ENCODE measurements at places on chromosomes 7 and 10.

GRCh38 chr10:44510379-44511115, 125.7 kb upstream of the CXCL12 start:
- no peak overlapping the region for H3K4me3 ChIP-seq
- no peaks in the 10 kb centered on the region for H3K27me3 ChIP-seq
- no peaks in the 10 kb centered on the region for H3K4me1 ChIP-seq
- H3K36me3 ChIP-seq, result no peaks in the 10 kb centered on the region
- DNase-seq, result no peak
- no peak overlapping the region for H3K27ac ChIP-seq

- H3K4me1 ChIP-seq, result no peaks in the 10 kb centered on the region
- no peak overlapping the region for H3K4me3 ChIP-seq
- DNase-seq, result no peak
Measured at GRCh38 chr10:47031211-47031900, 120.1 kb downstream of the PTPN20 start.

DNA sequence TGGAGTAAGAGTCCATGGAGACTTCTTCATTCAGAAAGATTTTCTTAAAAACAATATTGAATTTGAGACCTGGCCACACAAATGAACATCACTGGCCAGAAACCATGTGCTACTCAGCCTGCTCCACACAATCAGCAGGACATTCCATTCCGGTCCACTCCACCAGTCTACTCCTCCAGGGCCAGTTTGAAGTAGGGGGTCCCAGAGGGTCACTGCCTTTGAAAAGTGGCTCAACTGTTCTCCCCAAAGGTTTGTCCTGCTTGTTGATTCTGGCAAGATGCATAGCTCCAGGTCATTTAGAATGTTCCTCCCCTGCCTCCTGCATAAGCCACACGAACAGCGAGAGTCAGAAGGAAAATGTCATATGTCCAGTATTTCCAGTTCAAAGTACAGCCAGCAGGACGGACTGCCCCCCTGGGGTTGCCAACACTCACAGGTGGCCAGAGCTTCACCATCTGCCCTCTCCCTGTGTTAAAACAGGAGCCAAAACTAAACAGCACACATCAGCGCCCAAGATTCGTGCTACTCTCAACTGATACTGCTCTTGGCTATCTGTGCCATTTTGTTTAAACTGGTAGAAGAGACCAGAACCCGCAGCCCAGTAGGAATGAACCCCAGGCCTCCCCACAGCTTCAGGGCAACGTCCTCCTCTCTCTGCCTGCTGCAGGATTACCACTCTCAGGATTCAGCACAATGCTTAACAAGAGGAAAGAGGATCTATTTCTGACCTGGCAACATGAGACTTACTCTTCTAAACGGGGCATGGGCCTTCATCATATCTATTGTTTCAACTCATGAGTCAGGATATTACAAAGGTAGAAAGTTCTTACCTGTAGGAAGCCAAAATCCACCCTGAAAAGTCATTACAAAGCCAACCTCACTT, 11.3 kb downstream of the GRB10 start:
- no peak overlapping the region for H3K4me3 ChIP-seq
- no peaks in the 10 kb centered on the region for H3K36me3 ChIP-seq
- DNase-seq, result no peak
- H3K4me1 ChIP-seq, result peaks cover 3% of the 10 kb centered on the region
- H3K27ac ChIP-seq, result no peak overlapping the region

DNA sequence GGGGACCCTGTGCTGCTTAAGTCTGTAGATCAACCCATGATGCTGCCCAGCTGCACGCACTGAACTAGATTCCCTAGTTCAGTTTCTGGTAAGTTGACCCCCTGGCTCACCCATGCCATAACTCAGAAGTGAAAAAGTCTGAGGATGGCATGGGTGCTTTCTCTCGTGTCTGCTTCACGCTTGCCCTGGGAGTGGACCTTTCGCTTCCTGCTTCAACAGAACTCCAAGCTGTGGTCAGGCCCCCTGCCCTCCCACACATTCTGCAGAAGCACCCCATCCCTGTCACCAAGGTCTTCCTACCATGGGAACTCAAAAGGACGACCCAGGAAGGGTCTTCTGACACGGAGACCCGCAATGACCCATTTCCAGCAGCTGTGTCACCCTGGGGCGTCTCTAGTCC, 39.9 kb downstream of the LRRC18 start:
- DNase-seq, result no peak
- peaks cover 3% of the 10 kb centered on the region for H3K27me3 ChIP-seq
- H3K27ac ChIP-seq, result no peak overlapping the region
- no peaks in the 10 kb centered on the region for H3K36me3 ChIP-seq

- H3K4me1 ChIP-seq, result no peaks in the 10 kb centered on the region
- no peaks in the 10 kb centered on the region for H3K36me3 ChIP-seq
- no peak overlapping the region for H3K4me3 ChIP-seq
- DNase-seq, result no peak
- H3K27me3 ChIP-seq, result no peaks in the 10 kb centered on the region
Measured at GRCh38 chr7:121797657-121798452, 75.1 kb upstream of the PTPRZ1 start.

DNA sequence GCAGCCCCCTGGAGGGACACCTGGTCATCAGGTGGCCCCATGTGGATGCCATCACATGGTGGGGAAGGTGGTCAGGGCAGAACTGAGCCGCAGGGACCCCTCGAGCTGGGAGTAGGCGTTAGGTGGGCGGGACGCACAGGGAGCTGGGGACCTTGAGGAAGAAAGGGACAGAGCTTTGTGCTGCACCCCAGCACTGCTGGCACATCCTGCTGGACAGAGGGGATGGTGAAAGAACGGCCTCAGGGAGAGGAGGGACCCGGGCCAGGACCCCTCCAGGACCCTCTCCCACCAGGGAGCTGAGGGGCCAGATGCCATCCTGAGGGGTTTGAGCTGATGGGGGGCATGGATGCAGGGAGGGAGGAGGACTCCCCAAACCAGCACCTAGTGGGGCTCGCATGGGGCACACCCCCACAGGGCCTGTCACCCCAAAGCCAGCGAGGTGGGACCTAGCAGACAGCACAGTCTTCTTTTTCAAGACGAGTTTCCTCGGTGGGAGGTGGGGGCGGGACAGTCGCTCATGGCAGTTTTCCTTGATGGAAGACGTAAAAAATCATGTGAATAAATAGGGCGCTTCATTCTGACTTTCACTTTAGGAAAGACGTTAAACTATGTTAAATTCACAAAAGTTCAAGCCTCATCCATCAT, 43.3 kb downstream of the STK32C start:
- H3K4me3 ChIP-seq, result no peak overlapping the region
- no peak for DNase-seq
- no peak overlapping the region for H3K27ac ChIP-seq

DNA sequence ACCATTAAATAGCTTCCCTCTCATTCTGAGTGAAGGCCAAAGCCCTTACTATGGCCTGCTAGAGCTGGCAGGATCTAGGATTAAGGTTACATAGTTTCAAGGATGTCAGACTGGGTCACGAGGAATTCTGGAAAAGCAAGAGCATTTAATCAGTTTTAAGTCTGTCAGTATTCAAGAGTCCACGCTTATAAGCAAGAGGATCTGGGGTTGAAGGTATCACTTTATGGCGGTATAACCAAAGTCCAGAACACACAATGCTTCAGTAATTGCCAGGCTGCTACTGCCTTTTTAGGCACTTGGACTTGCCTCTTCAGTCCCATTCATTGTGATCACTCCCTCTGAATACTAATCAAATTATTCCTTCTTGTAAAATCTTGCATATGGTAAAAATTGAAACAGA, 101.0 kb downstream of the HBP1 start:
- H3K4me3 ChIP-seq, result no peak overlapping the region
- no peak overlapping the region for H3K27ac ChIP-seq
- no peaks in the 10 kb centered on the region for H3K4me1 ChIP-seq
- peaks cover 20% of the 10 kb centered on the region for H3K36me3 ChIP-seq

- H3K4me3 ChIP-seq, result no peak overlapping the region
- no peak for DNase-seq
- H3K4me1 ChIP-seq, result no peaks in the 10 kb centered on the region
- no peaks in the 10 kb centered on the region for H3K36me3 ChIP-seq
Measured at GRCh38 chr10:128924918-128925317, 542.1 kb upstream of the MGMT start.

GRCh38 chr10:118036281-118036875, 10.4 kb downstream of the RAB11FIP2 start:
- H3K4me1 ChIP-seq, result no peaks in the 10 kb centered on the region
- H3K36me3 ChIP-seq, result no peaks in the 10 kb centered on the region
- H3K27me3 ChIP-seq, result no peaks in the 10 kb centered on the region
- H3K4me3 ChIP-seq, result no peak overlapping the region
- H3K27ac ChIP-seq, result no peak overlapping the region

DNA sequence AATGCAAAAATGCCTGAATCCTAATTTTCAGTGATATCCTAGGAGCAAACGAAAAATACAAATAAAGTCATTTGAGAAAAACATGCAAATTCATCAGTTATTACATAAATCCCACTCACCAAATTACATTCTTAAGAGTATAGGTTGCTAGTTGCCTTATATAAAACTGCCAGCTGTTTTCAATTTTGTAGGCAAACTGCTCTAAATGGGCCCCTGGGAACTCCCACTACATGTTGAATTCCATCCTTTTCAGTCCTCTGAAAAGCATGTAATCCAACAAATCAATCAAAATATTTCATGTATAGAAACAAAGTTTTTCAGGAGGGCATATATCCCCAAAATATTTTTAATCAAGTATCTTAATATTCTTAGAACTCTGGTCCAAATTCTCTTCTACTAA, 2.1 kb upstream of the JMJD1C start:
- H3K27me3 ChIP-seq, result no peaks in the 10 kb centered on the region
- H3K36me3 ChIP-seq, result no peaks in the 10 kb centered on the region
- H3K27ac ChIP-seq, result no peak overlapping the region
- no peak for DNase-seq

- H3K36me3 ChIP-seq, result no peaks in the 10 kb centered on the region
- H3K27me3 ChIP-seq, result no peaks in the 10 kb centered on the region
- H3K4me1 ChIP-seq, result peaks cover 24% of the 10 kb centered on the region
- H3K27ac ChIP-seq, result no peak overlapping the region
- H3K4me3 ChIP-seq, result no peak overlapping the region
- no peak for DNase-seq
Measured at GRCh38 chr7:101632641-101633040, 3.5 kb upstream of the MYL10 start.

GRCh38 chr7:2307690-2308107, 6.5 kb downstream of the SNX8 start:
- H3K4me1 ChIP-seq, result no peaks in the 10 kb centered on the region
- no peak overlapping the region for H3K27ac ChIP-seq
- no peaks in the 10 kb centered on the region for H3K27me3 ChIP-seq
- peaks cover 14% of the 10 kb centered on the region for H3K36me3 ChIP-seq
- H3K4me3 ChIP-seq, result no peak overlapping the region

GRCh38 chr10:114653926-114654325, 4.1 kb downstream of the ABLIM1 start:
- H3K4me3 ChIP-seq, result no peak overlapping the region
- no peak overlapping the region for H3K27ac ChIP-seq
- H3K36me3 ChIP-seq, result no peaks in the 10 kb centered on the region
- H3K27me3 ChIP-seq, result no peaks in the 10 kb centered on the region
- H3K4me1 ChIP-seq, result peaks cover 2% of the 10 kb centered on the region
- no peak for DNase-seq

GRCh38 chr10:70193391-70193844, 23.1 kb upstream of the SAR1A start:
- DNase-seq, result no peak
- no peaks in the 10 kb centered on the region for H3K27me3 ChIP-seq
- no peak overlapping the region for H3K27ac ChIP-seq
- H3K4me1 ChIP-seq, result peaks cover 35% of the 10 kb centered on the region
- no peak overlapping the region for H3K4me3 ChIP-seq

Measured in esophagus squamous epithelium (tissue), 5 donors.